Effector CD8-positive, alpha-beta T cell (primary cell): ENCODE measurements at places on chromosomes 4 and X.

GRCh38 chr4:101328063-101328602, 19.2 kb downstream of the PPP3CA start:
- no peak for DNase-seq

GRCh38 chr4:115668396-115668795, 555.0 kb upstream of the NDST4 start:
- no peak for DNase-seq

DNA sequence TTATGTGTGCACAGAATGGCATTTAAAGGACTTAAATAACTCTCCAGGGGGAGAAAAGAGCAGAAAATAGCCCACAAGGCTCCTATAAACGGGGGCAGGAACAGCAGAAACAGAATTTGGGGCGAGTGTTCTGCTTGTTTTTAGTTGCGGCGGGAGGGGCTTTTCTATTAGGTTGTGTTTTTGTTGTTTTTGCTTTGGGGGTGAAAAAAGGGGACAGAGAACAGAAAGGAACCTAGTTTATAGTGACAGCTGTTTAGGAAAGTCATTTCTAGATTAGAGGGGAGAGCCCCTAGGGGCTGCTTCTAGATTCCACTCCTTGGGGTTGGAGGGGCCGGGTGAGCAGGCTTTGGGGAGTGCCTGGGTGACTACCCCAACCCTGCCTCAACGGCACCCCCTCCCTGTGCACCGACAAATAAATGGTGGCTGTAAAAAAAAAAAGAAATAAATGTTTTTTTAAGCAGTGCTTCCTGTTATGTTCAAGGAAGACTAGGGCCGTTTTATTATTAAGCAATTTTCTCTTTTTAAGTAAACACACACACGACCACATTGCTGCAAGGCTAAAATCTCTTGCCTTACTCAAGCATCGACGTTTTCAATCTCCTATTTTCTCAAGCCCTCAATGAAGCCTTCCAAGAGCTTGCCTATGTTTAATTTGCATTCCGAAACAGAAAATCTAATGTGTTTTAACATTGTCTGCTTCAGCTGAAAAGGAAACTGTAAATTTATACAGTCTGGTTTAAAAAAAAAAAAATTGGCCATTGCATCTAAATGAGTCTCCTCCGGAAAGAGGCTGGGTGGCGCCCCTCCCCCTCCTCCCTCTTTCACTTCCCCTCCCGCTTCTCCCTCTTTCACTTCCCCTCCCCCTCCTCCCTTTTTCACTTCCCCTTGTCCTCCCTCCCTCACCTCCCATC, 123.3 kb upstream of the TBL1X start:
- DNase-seq = peak; percentile 8

- DNase-seq = no peak
These were observed 1470.6 kb downstream of the PCDH19 start for GRCh38 chrX:98939456-98939855.

DNA sequence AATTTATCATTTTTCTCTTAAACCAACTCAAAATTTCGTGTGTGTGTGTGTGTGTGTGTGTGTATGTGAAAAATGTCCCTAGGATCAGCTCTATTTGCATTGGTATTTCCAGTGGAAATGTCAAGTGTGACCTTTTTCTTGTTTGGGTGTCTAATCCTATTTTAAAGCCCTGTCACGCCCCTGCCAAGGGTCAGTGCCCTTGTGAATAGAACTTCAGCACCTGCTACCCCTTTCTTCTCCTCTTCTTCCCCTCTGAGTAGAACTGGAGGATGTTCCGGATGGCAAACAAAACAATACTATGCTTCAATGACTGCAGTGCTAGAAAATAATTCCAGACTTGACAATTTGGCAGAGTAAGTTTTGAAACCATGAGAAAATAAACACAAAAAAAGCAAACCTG, 67.3 kb downstream of the SPRY1 start:
- no peak for DNase-seq

DNA sequence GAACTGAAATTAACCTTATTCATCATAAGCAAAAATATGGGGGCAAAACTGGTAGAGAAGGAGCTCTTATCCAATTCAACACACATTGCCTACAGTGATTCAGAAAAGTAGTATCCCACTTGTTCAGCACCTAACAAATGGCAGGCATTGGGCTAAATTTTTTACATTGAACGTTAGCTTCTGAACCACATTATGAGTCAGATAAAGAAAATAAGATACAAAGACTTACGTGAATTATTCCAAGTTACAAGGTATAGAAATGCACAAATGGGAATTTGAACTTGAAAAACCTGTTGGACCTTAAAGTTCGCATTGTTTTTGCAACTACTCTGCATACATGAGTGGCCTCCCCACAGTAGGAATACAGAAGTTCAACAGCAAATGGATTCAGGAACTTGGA, 210.6 kb downstream of the LDB2 start:
- no peak for DNase-seq

DNA sequence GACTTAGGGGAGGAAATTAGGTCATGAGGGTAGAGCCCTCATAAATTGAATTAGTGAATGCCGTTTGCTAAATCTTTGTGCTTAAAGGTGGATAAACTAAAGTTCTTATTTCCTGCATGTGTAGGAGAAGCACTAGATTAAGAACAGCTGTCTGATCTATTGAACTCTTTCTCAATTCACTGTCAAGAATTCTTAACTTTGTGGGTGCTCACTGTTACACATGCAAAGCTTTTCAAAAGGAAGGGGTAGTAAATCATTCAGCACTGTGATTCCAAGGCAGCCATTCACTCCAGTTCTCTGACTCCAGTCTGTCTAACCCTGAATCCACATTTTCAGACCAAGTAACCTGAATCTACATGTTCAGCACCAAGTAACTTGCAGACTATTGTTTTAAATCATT, 1520.1 kb downstream of the PCDH18 start:
- DNase-seq = no peak

GRCh38 chr4:153153339-153153871, 50.8 kb upstream of the TRIM2 start:
- DNase-seq = peak; percentile 30

DNA sequence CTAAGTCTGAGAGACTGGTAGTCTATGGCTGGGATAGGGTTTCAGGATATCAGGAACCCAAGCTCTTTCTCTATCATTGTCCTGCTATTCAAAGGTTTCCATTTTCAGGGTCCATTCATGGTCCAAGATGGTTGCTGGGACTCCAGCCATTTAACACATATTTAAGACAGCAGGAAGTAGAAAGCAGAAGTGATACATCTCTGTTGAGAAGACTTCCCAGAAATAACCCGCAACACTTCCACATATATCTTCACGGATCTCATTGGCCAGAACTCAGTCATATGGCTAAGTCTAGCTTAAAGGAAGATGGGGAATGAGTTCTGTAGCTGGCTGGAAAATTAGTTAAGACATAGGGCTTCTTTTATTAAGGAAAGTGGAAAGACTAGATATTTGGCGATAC, 23.8 kb downstream of the CTSO start:
- DNase-seq = no peak

DNA sequence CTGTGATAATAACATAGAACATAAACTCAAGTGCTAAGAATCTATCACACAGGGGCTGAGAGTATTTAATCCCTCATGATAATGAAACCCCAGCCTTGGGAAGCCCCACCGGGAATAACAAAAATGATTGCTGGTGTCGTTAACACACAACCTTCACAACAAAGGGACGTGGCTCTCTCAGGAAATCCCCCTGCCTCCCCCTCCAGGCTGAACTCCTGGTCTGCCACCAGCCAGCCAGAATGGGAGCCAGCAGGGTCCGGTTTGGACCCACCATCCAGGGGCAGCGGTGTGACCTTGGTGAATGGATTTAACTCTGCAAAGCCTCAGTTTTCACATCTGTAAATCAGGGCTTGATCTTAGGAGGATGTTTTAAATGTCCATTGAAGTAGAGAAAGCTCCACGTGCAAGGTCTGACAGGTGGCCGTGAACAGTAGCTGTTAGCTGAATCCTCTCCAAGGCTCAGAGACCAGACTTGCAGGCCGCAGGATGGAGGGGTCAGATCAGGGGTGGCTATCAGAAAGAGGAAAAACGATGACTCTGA, 46.5 kb downstream of the ABLIM2 start:
- DNase-seq = no peak

- DNase-seq = no peak
These were observed 41.2 kb downstream of the TMA16 start for GRCh38 chr4:163535657-163536056.

DNA sequence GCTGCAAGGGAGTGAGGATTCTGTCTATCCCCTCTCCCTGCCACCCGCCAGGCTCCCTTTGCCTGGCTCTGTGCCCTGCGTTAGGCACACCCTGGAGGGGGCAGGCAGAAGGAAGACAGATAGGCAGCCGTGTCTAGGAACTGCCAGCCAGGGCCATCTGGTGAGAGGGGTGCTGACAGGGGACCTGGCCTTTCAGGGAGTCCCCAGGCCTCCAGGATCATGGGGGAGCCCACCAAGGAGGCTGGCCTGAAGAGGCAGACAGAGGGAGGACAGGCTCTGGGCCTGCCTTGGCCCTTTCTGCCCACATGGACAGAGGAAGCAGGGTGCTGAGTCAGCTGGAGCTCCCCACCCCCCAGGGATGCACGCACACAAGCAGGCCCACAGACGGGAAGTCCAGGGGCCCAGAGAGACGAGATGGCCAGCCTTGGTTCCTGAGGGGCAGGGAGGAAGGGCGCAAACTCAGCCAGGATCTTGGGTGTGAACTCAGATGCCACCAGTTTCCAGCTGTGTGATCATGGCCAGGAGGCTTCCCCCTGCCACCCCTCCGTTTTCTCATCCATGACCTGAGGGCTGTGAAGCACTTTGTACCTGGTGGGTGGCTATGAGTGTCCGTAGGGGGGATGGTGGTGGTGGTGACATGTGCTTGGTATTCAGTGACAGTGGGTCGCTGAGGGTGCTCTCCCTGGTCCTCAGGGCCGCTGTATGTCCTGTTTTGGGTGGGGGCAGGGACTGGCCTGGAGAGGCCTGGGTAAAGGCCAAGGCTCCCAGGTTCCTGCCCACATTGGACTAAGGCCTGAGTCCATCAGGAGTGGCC, 1.8 kb downstream of the SH3BP2 start:
- DNase-seq = no peak

DNA sequence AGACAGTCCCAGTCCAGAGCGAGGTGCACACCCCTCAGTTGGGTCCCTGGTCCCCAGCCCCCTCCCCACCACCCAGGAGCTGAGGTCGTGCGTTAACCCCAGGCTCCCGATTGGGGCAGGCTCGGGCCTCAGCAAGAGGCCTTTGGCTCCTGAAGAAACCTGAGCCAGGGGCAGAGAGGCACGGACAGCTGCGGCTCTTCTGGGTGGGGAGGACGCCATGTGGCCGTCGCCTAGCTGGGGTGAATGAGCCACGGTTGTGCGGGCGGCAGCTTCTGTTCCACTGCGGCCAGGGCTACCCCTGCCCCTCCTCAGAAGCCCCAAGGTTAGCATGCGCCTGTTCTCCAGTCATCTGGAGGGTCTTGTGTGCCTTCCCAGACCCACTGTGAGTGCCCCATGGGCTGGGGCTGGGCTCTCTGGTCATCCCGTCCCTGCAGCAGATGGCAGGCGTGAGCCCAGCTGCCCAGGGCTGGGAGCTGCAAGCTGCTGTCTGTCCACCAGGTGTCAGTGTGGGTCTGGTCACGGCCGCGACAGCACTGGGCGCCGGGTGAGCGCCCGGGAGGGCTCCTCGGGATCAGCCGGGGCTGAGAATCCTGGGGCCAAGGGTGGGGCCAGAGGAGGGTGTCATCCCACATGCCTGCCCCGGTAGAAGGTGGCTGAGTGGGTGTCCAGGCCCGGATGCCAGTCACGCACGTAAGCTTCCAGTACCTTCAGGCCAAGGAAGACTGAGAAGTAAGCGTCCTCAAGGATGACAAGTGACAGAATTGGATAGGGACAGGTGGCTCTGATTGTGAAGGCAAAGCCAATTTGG, 21.9 kb downstream of the ATP2B3 start:
- DNase-seq = peak; percentile 36

GRCh38 chrX:153059191-153060094, 3.2 kb downstream of the PNMA3 start:
- no peak for DNase-seq

DNA sequence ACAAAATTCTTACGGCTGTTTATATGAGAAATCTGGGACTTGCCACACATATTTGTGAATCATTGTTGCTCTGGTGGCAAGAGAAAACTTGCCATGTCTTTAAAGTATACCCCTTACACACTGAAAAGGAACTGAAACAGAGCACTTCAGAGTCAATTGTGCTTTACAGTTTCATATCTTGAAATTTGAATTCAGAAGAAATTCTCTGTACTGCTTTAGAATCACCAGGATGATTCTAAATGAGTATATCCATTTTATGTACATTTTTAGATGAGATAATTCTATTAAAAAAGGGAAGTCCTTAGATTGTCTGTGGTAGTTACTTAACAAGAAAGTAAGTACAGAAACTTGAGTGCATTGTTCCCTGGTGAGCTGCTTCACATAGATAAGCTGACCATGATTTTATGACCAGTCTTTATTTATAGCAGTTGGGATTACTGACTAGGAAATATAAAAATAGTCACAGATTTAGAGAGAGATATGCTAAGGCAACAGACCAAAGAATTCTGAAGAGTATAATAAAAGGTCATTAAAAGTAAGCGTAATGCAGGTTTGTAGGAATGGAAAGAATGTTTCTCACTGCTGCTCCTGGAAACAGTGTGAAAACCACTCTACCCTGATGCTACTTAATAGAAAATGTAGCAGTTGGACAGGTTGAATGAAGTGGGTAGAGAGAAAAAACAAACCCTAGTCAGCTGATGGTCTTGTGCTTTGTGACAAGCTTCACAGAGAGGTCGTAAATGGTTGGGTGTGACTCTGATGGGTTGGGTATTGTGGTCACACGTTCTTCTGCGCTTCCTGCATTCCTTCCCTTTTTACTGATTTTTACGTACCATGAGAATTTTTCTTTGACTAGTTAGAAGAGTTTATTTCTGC, 41.0 kb downstream of the FNIP2 start:
- no peak for DNase-seq

- DNase-seq = no peak
These were observed 569.4 kb downstream of the GABRG1 start for GRCh38 chr4:45554423-45554822.

- no peak for DNase-seq
These were observed 52.8 kb downstream of the PPEF2 start for GRCh38 chr4:75849461-75849860.

DNA sequence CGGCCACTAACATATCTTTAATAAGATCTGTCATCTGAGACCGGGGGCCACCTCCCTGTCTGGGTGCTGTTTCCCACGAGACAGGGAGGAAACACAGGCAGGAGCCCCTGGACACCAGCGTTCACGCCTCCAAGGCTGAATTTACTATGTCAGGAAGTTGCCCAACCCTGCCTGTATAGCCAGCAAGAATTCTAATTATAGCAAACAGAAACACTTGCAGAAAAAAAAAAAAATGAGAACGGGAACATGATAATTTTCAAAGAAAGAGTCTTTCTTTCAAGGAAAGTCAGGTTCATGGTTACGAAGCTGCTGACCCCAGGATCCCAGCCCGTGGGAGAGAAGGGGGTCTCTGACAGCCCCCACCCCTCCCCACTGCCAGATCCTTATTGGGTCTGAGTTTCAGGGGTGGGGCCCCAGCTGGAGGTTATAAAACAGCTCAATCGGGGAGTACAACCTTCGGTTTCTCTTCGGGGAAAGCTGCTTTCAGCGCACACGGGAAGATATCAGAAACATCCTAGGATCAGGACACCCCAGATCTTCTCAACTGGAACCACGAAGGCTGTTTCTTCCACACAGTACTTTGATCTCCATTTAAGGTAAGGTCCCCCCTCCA, at the start of gene IL3RA:
Gene IL3RA (plus strand): TSS at position 455 of the 613 bp plus-strand sequence. CDS start 4,981 bp downstream, outside the sequence.
- no peak for DNase-seq
